Anterior cingulate cortex (tissue), 58 donors: ENCODE measurements at places on chromosomes 11 and 22.

GRCh38 chr11:57422669-57423068, 4.3 kb downstream of the SLC43A3 start:
- DNase-seq, result no peak

DNA sequence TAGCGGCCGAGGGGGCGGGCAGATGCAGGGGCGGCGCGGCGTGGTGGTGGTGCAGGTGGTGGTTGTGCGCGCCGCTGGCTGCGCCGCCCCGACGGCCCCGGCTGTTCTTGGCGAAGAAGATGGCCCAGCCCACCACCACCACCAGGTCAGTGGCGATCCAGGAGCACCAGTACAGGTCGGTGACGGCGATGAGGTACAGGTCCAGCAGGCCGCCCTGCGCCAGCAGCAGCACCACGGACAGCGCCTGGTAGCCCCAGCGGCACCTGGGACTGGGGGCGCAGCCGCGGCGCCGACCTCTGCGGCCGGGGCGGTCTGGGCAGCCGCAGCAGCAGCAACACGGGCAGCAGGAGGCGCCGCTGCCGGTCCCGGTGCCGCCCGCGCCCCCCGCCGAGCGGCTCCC, 879 bp downstream of the TMEM121B start:
- DNase-seq, result no peak

DNA sequence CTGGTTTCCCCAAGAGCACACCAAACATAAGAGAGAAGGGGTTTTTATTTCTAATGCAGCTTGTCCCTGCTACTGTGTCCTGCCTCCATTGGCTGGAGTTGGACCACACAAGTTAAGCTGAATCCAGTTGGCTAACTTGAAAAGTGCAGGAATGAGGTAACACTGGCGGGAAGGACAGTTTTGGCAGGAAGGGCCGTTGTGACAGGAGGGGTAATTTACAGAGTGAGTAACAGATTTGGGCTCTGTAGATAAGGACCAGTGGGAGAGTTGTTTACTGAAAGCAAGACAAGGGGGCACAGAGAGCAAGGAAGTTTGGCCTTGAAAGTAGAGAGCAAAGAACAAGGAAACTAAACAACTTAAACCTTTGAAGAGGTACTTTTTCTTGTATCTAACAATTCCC, 1623.3 kb upstream of the RAG2 start:
- no peak for DNase-seq

DNA sequence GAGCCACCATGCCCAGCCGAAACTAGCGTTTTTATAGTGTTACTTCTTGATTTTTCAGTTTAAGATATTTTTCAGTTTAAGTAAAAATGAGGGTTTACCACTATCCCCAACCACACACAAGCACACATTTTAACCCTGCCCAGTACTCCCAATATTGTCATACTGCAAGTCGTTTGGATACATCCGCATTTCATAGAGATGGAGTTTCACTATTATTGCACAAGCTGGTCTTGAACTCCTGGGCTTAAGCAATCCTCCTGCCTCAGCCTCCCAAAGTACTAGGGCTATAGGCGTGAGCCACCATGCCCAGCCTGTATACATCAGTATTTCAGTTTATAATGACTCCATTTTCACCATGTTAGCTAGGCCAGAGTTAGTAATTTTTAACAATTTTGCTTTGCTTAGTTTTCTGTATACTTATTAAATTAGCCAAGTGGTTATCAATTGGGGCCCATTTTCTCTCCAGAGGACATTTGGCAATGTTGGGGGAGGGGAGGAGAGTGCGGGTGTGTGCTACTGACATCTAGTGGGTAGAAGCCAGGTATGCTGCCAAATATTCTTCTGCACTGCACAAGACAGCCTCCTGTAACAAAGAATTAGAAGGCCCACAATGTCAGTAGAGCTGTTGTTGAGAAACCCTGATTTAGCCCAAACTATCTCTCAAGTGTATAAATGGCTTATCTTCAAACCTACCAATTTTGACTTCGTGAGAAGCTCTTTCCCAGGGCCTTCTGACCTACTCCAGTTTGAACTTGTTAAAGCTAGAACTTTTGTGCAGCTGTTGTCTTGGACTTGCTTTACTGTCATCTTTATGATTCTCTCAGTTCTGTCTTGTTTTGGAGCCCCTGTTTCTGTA, 7.3 kb downstream of the USP47 start:
- no peak for DNase-seq

GRCh38 chr11:12432507-12432906, 55.1 kb downstream of the PARVA start:
- no peak for DNase-seq

GRCh38 chr11:36700246-36700645, 102.2 kb upstream of the RAG2 start:
- no peak for DNase-seq
